NCI-H510A (cell line): ENCODE measurements at places on chromosomes 3 and 15.

GRCh38 chr15:67931861-67932260, 92.0 kb upstream of the RNU6-1 start:
- DNase-seq: no peak

- DNase-seq: no peak
These were observed 32.8 kb upstream of the UBE2E2 start for GRCh38 chr3:23170291-23170690.

- DNase-seq: no peak
These were observed 272.6 kb downstream of the SUCLG2 start for GRCh38 chr3:67381667-67382272.

- DNase-seq: no peak
These were observed 72.9 kb upstream of the DCBLD2 start for GRCh38 chr3:98974442-98974841.

GRCh38 chr15:72169236-72169920, 28.2 kb downstream of the GRAMD2A start:
- DNase-seq: no peak

GRCh38 chr3:37218206-37218605, 43.8 kb upstream of the LRRFIP2 start:
- no peak for DNase-seq

DNA sequence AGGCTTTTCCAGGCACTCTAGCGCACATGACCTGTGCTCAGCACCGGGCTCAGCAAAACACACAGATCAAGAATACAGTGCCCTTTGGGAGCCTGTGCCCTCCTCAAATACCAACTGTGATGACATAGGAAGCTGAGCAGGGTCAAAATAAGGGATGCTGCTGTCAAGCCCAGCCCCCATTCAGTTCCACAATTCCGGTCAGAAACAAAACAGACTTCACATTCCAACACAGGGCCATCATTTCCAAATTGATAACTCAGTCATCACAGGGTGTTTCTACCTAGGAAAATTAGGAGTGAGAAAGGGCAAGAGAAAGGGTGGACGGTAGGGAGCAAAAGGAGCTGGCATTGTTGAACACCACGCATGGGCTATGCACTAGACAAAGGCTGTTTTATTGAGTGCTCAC, 158.4 kb upstream of the CCDC54 start:
- no peak for DNase-seq

DNA sequence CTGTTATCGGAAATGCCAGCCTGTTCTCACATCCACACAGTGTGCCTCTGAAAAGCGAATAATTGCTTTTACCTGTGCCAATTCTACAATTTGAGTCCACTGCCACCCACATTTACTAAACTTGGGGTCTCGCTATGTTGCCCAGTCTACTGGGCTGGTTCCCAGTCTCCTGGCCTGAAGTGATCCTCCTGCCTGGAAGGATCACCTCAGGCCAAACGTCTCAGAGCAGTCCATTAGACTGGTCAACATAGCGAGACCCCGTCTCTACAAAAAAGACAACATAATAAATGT, 827 bp upstream of the INO80 start:
- no peak for DNase-seq

DNA sequence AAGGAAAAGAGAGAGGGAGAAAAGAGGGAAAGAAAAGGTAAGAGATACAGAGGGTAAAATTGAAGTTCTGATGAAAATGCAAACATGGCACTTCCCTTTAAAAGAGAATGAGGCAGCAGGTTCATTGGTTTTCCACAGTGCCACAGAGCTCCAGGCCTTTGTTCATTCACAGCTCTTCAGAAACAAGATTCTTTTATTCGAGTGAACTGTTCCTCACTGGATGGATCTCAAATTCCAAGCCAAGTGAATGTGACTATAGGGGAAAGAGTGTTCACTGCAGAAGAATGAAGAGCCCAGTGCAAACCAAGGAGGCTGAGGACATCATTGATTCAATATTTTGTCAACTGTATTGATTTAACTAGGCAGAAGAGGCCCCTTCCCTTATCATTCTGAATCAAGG, 280.3 kb upstream of the PROK2 start:
- no peak for DNase-seq

GRCh38 chr15:73851689-73852088, 21.7 kb upstream of the TBC1D21 start:
- no peak for DNase-seq

DNA sequence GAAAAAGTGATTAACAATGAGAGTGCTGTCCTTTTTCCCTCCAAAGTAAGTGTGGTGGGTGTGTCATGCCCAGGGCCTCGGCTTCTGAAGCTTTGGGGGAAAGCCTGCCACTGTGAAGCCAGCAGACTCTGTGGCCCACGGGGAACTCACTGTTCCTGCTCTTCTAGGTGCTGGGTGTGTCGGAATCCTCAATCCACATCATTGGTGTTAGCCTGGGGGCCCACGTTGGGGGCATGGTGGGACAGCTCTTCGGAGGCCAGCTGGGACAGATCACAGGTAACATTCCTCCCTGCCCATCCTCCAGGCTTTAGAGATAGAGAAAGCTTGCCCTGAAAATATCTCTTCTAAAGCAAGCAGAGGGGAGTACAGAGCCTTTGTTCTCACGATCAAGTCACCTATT, 11.6 kb downstream of the PLA1A start:
- no peak for DNase-seq

- DNase-seq: no peak
These were observed 81.8 kb upstream of the NANOGP8 start for GRCh38 chr15:35166730-35167359.

- DNase-seq: no peak
These were observed 18.1 kb upstream of the CCR9 start for GRCh38 chr3:45868213-45868612.

DNA sequence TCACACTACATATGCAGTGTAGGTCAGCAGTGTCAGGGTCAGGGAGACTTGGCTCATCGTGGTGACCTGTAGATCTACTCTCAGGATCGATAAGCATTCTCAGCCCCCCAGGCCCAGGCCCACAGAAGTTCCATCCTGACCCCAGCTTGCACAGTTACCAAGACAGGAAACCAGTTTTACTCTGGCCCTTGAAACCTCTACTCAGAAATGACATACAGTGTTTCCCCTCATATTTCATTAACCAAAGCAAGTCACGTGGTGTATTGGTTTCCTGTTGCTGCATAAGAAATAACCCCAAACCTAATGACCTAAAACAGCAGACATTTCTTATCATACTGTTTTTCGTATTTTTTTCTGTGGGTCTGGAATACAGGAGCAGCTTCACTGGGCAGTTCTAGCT, 242.2 kb downstream of the SLCO3A1 start:
- no peak for DNase-seq

DNA sequence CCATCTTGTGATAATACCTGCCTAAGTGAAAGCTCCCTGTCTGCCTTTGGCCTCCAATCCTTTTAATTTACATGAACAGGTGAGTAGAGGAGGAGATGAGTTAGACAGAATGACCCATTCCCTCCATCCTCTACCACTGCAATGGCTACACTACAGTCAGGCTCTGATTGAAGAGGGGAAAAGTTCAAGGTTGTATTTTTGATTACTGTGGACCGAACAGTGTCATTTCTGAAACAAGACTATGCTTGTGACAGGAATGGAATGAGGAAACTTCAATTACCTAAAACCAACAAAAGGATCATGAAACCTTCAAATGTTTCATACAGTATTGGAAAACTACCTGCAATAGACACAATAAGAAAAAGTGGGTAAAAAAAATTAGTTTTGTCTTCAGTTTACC, 85.5 kb upstream of the GBE1 start:
- DNase-seq: no peak

DNA sequence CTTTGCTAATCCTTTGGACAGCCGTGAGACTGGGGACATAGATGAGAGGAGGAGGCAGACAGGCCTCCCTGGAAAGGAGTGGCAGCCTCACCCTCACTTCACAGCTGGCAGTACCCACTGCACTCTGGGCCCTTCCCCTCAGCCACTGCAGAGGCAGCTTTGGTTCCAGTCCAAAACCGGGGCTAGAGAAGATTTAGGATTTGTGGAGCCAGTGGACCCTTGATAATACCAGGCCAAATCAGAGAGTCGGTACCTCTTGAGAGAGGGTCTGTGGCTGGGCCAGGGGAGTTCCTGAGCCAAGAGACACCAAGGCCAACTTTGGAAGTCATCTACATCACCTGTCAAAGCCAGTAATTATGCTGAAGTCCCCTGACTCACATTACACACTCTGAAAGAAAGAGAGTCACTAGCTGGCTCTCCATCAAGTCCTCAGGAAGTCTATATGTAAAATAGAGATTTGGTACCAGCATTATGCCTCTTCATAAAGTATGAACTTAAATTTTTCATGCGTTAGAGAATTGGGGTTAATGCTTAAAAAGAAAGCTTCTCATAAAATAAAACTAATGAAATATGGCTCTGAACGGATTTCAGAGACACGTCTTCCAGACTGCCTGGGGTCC, 244.1 kb upstream of the SEMA6D start:
- DNase-seq: no peak

GRCh38 chr3:15356176-15356575, 23.8 kb upstream of the SH3BP5 start:
- no peak for DNase-seq

- no peak for DNase-seq
These were observed 359.6 kb upstream of the NECTIN3 start for GRCh38 chr3:110711851-110712516.

DNA sequence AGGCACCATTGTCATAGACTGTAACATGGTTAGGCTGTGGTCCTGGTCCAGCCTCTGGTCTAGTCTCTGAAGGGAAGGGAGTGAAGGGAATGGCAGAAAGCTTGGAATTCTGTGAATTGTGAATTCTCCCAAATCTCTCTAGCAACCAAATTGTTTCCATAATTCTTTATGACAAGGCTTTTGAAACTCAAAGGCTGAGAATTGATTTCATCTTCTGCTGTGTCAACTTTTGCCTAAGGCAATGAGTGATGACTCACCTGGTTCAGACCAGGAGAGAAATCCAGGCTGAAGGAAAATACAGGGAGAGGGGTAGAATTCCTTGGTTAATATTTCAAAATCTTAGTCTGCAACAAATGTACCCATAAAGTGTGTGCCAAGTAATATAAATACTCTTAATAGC, 82.6 kb upstream of the ADPGK start:
- no peak for DNase-seq

- no peak for DNase-seq
These were observed 241.6 kb downstream of the KCNMB2 start for GRCh38 chr3:178777718-178778411.

- DNase-seq: no peak
These were observed 75.8 kb upstream of the WDR72 start for GRCh38 chr15:53835309-53835708.

DNA sequence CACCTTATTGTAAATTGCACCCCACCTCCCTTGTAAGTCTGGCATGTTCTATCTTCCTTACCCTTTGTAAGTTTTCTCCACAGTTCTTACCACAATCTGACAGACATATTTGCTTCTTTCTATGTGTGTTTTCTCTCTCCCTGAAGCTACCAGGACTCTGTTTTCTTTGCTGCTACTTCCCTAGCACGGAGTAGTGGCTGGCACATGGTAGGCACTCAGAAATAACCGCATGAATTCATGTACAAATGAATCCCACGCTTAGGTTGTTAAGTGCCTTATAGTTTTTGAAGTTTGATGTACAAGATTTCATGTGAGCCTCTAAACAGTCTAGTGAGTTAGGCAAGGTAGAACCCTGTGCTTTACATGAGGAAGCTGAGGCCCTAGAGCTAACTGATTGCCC, 178.4 kb upstream of the CTDSPL start:
- no peak for DNase-seq

GRCh38 chr15:29687204-29687815, 135.0 kb downstream of the TJP1 start:
- no peak for DNase-seq
